ENCODE measurements at places on chromosomes 1 and 21.

DNA sequence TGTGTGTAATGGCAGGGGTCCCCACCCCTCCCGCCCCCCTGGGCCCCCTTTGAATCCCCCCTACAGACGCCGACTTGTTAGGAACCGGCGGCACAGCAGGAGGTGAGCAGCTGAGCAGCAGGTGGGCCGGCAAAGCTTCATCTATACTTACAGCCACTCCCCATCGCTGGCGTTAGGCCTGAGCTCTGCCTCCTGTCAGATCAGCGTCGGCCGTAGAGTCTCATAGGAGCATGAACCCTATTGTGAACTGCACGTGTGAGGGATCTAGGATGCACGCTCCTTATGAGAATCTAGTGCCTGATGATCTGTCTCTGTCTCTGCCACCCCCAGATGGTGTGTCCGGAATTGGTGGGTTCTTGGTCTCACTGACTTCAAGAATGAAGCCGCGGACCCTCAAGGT, 14.9 kb upstream of the VPS26C start:
- DNase-seq = no peak

GRCh38 chr1:42279055-42279454, 56.0 kb downstream of the FOXJ3 start:
- DNase-seq = no peak

GRCh38 chr1:64750875-64751274, 6.0 kb downstream of the RAVER2 start:
- no peak for DNase-seq

- no peak for DNase-seq
Observed at GRCh38 chr1:174912264-174912663, 87.5 kb upstream of the CACYBP start.

GRCh38 chr1:169514566-169515270, 29.0 kb upstream of the SLC19A2 start:
- no peak for DNase-seq

- DNase-seq = no peak
Observed at GRCh38 chr21:24023402-24023801, 1583.9 kb downstream of the MRPL39 start.
